AG04450 (cell line): ENCODE measurements at places on chromosomes 11 and 22. TPM values are rescaled to one million over a fixed set of nuclear protein-coding genes. Genes with fewer than 3 reads are reported as not detected.

DNA sequence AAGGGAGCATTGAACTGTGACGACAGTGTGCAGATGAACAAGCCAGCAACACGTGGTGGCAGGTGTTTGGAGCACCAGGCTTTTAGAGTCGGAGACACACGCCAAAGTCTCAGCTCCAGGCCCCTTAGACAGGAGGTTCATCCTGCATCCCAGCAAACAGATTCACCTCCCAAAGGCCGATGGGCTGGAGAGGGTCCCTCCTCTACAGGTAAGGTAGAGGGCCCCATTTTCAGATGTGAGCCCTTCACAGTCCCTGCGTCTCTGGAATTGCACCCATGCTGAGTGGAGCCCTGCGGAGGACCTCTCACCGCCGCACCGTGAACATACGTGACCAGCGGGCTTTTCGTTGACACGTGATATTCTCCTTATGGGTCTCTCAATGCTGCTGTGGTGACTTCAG is 109.0 kb upstream of the B3GAT1 start:
- no peak for DNase-seq

DNA sequence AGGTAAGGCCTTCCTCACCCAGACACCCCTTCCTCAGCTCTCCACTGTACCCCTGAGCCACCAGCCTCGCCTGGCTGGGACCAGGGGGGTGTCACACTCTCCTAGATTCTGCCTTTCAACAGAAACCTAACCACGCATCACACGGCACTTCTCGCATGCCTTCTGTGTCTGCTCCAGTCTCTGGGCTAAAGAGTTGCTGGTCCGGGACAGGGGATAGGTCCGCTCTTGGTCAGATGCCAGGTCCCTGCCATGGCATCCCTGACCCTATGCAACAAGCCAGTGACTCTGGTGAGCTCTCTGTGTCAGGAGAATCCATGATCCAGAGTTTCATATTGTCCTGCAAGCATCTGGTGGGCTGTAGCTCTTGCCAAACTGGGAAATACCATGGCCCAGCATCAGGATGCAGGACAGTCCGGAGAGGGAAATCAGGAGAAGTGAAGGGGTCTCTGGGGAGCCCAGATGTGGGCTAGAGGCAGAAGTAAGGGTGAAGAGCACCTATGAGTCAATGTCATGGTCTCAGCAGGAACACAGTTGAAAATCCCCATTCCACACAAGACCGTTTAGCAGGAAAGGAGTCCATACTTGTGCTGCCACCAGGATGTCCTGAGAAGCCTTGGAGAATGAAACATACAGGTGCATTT is 14.1 kb downstream of the IGLL5 start:
- no peak for DNase-seq

DNA sequence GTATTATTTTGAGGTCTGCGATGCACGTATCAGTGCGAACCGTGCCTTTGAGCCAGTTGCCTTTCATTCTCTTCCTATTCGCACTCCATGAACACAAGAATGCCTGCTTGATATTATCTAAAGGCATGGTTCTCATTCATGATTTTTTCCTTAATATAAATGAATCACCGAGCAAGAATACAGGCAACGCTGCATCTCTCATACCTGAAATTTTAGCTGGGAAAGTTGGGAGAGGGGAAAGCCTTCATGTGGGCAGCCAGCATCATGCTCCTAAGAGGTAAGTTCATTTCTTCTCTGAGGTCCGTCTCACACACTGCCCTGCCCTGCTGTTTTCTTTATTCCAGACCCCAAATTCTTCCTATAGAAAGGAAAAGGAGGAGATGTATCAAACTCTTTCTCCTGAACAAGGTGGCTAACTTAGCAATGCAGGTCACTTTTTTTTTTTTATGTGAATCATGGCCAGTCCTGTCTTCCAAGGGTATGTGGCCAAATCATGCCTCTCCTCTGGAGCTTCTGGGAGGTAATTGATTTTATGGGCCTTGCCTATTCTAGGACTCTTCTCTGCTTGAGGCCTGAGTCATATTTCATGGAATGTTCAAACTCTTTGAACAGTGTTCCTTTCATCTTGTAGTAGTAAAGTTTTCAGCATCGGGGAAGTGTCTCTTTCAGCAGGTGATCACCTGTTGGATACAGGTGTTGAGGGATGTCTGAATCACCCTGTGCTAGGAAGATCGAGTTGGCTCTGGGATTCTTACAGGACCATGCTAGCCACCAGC is 3.2 kb downstream of the GLB1L2 start:
- no peak for DNase-seq

- no peak for DNase-seq
Observed at GRCh38 chr11:17861036-17861755, 126.6 kb downstream of the KCNC1 start.

ROM1 gene
- polyA plus RNA-seq = 1.4 and 2.0 TPM in 2 replicates

DNA sequence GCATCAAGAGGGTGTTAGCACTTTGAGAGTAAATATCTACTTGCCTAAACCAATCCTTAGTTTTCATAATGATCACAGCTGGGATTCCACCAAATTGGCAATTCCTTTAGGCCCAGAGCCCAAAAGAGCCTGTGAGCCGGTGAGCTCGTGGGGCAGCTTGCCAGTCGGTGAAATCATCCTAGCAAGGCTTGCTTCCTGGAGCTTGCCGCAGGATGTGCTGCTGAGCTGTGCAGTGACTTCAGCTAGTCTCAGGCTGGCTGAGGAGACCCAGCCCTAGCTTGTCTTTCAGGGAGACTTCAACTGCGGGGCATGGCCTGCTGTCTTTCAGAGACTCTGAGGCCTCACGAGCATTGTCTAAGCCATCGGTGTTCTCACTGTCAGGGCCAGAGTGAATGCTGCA is 73.6 kb upstream of the SUSD2 start:
- DNase-seq = peak; percentile 83

C11orf97 gene
- not detected in 2 replicates for polyA plus RNA-seq

DNA sequence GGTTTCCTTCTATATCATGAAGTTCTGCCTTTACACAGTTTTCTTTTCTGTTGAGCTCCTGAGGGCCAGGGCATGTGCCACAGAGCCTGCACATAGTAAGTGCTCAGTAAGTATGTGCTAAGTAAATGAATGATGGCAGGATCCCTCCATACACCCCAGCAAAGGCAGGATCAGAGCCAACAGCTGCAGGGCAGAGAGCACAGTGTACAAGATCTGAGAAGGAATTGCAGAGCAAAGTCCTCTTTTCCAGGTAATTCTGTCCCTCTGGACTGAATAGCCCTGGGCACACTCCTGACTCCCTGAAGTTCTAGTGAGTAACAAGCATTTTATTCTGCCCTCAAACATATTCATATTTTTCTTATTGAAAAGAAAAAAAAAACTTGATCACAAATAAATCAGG is 117.7 kb downstream of the GALNT18 start:
- no peak for DNase-seq

- no peak for DNase-seq
Observed at GRCh38 chr11:12792590-12792989, 118.4 kb downstream of the TEAD1 start.

- no peak for DNase-seq
Observed at GRCh38 chr22:45997777-45998637, 21.0 kb upstream of the WNT7B start.

OR52N4 gene
- polyA plus RNA-seq = not detected in 2 replicates

MLC1 gene
- 0.15 and 0.27 TPM in 2 replicates for polyA plus RNA-seq

MOV10L1 gene
- 4.2 and 4.6 TPM in 2 replicates for polyA plus RNA-seq

DNA sequence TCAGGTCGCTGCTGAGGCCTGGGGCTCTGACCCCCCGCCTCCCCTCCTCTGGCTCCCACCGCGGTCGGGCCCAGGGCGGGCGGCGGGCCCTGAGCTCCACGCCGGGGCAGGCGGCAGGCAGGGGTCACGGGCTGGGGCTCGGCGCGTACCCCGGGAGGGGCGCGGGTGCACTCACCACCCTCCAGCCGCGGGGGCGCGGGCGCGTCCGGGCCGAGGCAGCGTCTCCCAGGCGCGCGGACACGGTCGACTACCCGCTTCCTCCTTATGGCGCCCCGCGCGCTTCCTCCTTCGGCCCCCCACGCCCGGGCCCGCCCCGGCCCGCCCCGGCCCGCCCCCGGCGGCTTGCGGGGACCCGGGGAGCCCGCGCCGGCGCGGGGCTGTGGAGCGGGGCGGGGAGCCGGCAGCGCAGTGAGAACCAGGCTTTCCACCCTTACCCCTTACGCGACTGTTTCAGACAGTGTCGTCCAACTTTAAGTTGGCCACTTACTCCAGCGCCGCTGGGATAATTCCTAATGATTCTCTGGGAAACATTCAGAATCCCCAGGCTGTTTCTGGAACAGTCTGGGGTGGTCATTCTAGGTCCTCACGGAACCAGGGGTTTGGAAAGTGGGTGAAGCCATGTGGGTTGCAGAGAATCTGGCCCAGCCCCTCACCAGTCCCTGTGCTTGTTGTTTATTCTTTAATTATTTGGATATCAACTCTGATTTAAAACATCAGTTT is at the start of gene BID:
Gene BID, minus strand, starts transcription at position 264 of the 720 bp plus-strand sequence. CDS start 24,353 bp downstream, outside the sequence.
- no peak for DNase-seq

CATSPERZ gene
- 0.14 TPM in 1 of 2 replicates, not detected in the other for polyA plus RNA-seq

- DNase-seq = no peak
Observed at GRCh38 chr22:24466716-24467328, 28.3 kb upstream of the UPB1 start.

DNA sequence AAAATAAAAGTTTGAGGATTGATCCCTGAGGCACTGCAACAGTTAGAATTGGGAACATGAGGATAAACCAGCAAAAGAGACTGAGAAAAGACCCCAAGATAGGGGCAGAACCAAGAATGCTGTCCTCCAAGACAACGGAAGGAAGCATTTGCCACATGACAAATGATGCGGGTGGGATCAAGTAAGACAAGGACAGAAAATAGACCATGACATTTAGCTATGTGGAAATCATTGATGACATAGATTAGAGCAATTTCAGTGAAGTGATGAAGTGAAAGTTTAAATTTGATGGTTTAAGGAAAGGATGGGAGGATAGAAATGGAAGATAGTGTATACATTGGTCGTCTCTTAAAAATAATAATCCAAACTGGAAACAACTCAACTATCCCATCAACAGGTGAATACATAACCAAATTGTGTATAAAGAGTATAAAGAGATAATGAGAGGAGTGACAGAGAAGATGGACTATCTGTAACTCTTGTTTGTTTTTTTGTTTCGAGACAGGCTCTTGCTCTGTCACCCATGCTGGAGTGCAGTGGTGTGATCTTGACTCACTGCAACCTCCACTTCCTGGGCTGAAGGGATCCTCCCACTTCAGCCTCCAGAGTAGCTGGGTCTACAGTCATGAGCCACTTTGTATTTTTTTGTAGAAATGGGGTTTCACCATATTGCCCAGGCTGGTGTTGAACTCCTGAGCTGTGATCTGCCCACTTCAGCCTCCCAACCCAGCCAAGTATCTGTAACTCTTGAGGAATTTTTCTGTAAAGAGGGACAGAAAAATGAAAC is 48.7 kb upstream of the FDX1 start:
- no peak for DNase-seq

DNA sequence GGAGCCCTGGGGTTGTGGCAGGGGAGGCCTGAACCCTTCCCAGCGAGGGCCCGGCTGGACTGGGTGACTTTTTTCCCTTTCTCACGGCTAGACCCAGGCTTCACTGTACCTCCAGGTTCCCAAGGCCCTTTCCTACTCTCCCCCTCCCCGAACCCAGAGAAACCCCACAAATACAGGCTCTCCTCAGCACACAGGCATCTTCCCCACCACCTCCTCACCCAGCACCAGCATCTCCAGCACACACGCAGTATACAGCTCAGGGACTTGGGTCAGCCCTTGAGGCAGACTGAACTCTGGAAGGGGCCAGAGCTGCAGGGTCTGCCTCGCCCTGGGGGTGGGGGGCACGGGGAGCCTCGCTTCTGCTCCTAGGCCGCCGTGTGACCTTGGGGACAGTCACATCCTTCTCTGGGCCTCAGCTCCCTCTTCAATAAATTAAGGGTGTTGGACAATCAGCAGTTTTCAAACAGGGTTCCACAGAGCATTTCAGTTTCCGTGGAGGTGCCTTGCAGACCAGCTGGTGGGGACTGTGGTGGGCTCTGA is 4.5 kb downstream of the TMPRSS13 start:
- DNase-seq = no peak

DNA sequence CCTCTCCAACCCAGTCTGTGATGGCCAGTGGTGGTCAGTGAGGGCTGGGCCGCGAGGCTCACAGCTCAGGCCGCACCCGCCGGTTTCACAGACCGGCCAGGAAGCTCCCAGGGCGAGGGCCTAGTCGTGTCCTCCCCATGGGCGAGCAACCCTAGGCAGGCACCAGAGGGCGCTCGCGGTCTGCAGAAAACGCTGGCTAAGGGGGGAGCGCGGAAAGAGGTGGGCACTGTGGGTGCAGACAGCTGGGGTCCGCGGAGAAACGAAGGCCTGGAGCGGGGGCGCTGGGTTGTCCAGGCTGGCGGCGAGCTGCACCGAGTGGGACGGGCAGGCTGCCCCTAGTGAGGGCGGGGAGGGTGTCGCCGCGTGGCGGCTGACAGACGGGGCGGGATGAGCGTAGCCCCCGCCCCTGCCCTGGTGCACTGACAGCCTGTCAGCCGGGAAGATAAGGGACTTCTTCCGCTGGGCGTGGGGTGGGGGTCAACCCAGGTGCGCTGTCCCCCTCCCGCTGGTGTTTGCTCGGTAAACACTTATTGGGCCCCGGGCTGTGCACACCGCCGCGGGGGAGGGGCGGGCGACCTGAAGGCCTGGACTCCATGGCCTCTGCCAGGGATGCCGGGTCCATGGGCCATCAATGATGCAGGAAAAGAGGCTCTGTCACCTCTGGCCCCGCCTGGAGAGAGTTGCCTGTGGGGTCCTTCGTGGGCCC is 7.5 kb downstream of the GP1BB start:
- DNase-seq = peak; percentile 56

TNNT3 gene
- polyA plus RNA-seq = not detected in 2 replicates

EEF1G gene
- 2,186 and 2,474 TPM in 2 replicates for polyA plus RNA-seq

- DNase-seq = no peak
Observed at GRCh38 chr11:111361874-111362273, 17.2 kb downstream of the POU2AF1 start.

DNA sequence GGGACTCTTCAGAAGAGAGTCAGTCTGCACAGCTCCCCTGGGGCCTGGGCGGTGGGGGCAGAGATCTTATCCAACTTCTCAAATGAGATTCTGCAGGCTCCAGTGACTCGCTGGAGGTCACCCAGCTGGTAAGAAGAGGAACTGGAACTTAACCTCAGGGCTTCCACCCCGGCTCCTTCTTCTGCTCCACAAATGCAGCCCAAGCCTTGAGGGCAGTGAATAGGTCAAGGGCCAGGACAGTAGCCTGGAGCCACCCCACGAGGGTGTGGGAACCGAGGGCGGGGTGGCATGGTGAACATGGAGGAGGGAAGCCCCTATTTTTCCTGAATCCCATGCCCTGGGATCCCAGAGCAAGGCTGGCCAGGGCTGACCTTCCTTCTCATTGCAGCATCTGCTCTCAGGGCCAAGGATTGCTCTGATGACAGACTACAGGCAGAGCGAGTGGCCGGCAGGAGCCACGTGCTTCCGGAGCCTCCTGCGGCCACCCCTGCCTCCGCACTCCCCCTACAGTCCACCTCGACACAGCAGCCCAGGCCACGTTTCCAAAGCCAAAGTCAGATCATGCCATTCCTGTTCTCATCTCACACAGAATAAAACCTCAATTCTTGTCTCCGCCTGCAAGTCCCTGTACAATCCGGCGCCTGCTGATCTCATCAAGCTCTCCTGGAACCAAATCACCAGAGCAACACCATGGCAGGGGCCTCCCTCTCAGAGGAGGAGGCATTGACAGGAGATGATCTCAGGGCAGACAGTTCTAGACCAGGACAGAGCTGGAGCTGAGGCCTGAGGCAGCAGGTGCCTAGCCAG is 21.1 kb upstream of the UPK3A start:
- DNase-seq = peak; percentile 34
